ENCODE measurements at places on chromosomes 1 and 21. TPM values are rescaled to one million over a fixed set of nuclear protein-coding genes. Genes with fewer than 3 reads are reported as not detected.
A peak's percentile ranks its signal among the peaks of the same experiment; 100 is the strongest.

DNA sequence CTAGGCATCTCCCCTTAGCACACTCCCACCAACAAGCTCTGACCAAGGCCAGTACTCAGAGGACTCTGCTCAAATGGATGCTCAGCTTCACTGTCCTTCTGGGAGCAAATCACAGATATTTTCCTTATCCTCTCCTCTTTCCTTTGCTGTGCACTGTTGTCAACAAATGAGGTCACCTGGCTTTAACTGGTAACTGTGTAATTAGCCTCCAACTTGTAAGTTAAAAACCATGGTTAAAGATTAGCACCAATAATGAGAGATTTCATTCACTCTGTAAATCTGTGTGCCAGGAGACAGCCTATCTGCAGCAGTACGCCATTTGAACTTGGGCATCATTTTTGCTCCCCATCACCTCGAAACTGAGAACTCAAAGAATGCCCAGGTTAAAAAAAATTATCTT is 149.5 kb downstream of the GABPA start:
- H3K4me1 ChIP-seq: no peaks in the 10 kb centered on the region
- H3K36me3 ChIP-seq: peaks cover 5% of the 10 kb centered on the region
- H3K27ac ChIP-seq: no peak overlapping the region
- no peaks in the 10 kb centered on the region for H3K27me3 ChIP-seq
- no peak overlapping the region for H3K4me3 ChIP-seq
- DNase-seq: no peak

GRCh38 chr1:216215169-216215568 is 208.1 kb downstream of the USH2A start:
- no peak overlapping the region for H3K27ac ChIP-seq
- no peaks in the 10 kb centered on the region for H3K36me3 ChIP-seq
- H3K27me3 ChIP-seq: no peaks in the 10 kb centered on the region
- no peaks in the 10 kb centered on the region for H3K4me1 ChIP-seq

DNA sequence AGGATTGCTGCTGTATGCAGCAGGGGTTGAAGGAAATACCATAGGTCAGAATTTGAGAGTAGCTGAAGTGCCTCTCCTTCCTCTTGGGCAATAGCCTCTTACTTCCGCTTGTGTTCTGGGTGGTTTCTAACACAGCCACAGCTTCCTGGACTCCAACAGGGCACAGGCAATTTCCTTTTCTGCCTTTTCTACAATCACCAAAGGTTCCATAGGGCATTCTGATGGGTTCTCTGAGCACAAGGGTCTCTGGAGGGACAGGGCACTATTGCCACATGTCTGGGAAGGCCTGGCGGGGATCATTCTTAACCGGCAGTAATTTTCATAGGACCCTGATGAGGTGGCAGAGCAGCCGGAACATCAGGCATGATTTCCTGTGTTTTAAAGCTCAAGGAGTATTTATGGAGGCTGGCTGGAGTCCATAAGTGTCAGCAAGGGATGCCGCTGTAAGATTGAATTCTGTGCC is 5.5 kb upstream of the AGTRAP start:
- peak overlapping the region; percentile 46 for H3K27ac ChIP-seq
- no peaks in the 10 kb centered on the region for H3K4me1 ChIP-seq
- no peaks in the 10 kb centered on the region for H3K36me3 ChIP-seq
- no peaks in the 10 kb centered on the region for H3K27me3 ChIP-seq

GRCh38 chr1:77950873-77951272 is 28.0 kb downstream of the FUBP1 start:
- H3K36me3 ChIP-seq: peaks cover 36% of the 10 kb centered on the region
- no peaks in the 10 kb centered on the region for H3K27me3 ChIP-seq
- no peak overlapping the region for H3K4me3 ChIP-seq
- no peak for DNase-seq
- H3K4me1 ChIP-seq: peaks cover 3% of the 10 kb centered on the region

Gene F13B
- not detected for total RNA-seq

All from thyroid gland (tissue), 4 donors.